Kasumi-1 (cell line): ENCODE measurements at places on chromosomes 6 and 20.

DNA sequence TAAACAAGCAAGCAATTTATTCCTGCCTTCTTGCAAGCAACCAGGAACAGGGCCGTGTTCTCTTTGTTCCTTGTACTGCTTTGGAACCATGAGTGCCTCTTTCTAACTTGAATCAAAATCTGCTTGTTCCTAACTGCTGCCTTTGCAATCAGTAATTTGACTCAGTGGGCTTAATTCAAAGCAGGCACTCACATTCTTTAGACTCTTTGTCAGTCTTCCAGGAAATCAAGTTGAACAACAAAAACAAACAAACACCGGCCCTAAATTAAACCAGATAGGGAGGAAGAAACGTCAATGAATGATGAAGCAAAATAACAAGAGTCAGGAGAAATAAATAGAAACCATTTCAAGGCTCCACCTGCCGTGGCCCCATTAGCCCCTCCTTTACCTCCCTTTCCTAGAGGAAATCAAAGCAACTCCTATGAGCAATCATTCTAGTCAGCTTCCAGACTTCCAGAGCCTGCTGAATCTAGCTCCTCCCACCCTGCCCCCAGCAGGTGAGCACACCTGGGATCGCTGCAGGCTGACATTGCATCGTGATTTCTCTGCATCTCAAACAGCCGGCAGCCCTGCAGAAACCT lies 582.2 kb upstream of the FLRT3 start:
- DNase-seq, result no peak

- no peak for DNase-seq
Observed at GRCh38 chr6:106158816-106159215, 72.7 kb downstream of the PRDM1 start.

DNA sequence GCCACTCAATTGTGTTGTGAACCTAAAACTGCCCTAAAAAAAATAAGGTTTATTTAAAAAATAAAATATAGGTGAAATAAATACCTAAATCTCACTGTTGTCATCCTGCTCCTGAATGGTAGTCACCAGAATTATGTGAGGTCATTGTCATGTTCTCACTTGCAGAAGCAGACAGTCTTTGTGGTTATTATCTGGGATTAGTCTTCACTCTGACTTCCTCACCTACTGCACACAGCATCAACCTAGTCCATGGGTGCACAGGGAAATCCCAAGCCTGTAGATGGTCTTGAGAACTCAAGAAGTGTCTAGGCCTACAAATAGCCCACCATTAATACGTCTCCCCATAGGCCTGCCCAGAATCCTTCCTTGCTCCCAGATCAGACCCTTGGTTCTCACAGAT lies 97.0 kb downstream of the FOXF2 start:
- no peak for DNase-seq

GRCh38 chr6:156942266-156942665 lies 165.1 kb downstream of the ARID1B start:
- no peak for DNase-seq

DNA sequence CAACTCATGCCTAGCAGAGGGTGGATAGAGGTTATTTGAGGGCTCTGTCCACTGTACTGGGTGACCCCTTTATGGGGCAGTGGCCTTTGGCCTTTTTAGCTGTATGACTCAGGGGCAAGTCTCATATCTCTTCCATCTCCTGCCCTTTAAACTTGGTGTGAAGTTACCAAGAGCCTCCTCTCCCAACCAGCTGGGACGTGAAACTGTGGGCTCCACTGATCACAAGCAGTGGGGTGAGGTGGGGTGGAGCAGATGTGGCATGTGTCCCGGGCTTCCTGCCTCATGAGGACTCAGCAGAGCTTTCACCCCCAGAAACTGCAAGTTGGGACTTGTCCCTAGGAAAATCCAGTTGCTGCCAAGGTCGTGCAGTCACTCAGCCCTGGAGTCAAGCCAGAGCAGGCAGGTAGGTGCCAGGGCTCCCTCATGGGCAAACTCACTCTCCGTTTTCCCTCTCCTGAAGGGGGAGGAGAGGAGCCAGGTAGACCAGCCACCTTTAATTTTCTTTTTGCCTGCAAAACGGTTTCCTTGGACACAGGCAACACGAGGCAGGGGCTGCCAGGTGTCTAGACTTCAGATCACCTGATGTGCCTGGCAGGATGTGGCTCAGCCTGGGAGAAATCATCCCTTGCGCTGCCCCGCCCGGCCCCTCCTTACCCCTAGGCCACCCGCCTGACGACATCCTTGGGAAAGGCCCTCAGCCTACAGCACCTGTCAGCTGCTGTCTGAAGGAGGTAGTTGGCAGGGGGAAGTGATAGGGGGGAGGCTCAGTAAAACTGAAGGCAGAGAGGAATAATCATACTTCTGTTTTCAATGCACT lies 4.0 kb downstream of the CDKN1A start:
- peak; percentile 34 for DNase-seq

GRCh38 chr20:24958506-24959385 lies 9.7 kb downstream of the CST7 start:
- no peak for DNase-seq

DNA sequence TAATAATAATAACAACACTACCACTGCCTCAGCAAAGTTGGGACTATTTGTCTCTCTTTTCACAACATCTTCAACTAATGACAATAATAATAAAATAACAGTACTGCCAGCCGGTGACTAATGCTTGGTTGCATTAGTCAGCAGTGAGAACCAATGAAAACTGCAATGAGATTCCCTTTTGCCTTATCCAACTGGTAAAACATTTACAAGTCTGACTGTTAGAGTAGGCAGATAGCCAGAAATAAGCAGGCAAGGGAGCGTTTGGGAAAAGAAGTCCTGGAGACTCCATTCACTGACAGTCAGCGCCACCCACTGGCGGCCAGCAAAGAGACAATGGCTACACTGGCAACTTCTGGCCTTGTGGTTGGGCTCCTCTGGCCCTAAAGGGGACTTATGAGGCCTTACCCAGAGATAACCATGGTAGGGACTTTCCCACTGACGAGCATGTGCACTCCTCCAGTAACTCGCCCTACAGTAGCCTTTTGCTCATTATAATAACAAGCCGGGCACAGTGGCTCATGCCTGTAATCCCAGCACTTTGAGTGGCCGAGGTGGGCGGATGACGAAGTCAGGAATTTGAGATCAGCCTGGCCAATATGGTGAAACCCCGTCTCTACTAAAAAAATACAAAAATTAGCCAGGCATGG lies 3.4 kb upstream of the NSFL1C start:
- peak; percentile 69 for DNase-seq

DNA sequence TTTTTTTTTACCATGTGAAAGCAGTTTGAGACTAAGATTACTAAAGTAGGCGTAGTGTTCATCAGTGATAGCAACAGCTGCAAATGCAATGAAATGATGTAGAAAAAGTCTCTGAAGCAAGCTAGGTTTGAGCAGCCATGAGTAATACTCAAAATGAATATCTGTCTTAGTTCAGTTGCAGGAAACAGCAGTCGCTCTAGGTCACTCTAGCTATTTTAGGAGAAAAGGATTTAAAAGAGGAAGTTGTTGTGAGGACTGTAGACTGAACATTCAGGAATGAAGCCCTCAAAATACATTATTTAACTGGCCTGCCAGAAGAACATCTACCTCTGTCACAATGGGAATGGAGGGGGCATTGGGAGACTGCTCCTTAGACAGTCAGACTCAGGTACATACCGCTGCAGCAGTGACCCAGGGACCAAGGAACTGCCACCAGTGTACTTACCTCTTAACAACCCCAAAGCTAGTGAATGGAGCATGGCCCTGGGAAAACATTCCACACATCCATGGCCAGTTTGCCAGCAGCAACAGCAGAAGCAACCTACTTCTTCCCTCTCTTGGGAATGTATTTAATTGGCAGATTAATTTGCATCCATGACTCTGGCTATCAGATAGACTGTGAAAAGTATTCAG lies 243.0 kb upstream of the KHDRBS2 start:
- DNase-seq, result peak; percentile 97

DNA sequence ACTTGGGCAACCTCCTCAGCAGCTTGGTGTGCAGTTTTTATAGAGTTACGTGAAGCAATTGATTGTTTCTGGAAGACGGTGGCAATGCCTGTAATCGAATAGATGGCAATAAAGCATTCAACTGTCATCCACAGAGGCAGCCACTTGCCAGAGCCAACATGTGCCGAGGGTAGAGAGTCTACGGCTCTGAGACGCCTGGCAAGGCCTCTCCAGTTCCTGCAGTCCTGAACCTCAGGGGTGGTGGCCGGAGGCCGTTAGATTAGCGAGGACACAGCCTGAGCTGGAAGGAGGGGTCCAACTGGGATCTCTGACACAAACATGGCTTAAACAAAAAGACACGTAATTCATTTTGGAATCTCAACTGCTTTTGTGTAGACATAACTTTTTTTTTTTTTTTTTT lies 775 bp upstream of the TTLL2 start:
- no peak for DNase-seq

GRCh38 chr20:62065674-62066338 lies at the start of gene TAF4:
TAF4 (minus strand) TSS chr20:62065881; CDS start chr20:62065810, 71 bp downstream.
- DNase-seq, result peak; percentile 51

DNA sequence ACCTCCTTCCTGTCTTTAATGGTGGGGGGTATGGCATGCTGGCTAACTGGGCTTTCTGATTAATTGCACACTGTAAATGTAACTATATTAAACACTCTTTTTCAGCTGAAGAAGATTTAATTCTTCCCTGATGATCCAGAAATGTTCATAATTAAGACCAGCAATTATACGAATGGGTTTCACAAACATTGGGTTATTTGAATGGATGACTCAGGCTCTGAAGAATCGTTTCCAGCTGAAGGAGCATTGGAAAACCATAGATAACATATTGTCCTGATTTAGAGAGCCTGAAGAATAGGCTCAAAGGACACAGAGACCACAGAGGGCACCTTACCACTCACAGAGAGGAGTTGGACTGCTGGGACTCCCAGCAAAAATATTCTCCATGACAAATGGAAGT lies 130.7 kb upstream of the SSTR4 start:
- DNase-seq, result no peak

GRCh38 chr6:139150920-139151319 lies 16.0 kb downstream of the HECA start:
- DNase-seq, result no peak

DNA sequence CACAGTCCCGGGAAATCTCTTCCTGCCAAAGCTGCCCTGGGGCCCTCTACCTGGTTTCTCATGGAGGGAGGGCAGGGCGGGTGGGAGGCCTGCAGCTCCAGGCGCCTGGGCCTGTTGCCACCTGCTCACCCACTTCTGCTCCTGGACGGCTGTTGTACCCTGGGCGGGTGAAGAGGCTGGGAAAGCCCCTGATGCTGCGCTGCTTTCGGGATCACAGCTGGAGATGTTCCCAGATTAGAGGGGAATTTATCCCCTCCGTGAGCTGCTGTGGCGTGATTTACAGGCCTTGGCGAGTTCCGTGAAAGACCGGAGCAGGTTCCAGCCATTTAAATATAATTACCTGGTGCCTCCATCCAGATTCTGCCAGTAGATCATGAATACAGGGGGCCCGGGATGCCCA lies 12.3 kb upstream of the VSTM2L start:
- no peak for DNase-seq

- no peak for DNase-seq
Observed at GRCh38 chr6:163389354-163389753, 25.2 kb upstream of the QKI start.

DNA sequence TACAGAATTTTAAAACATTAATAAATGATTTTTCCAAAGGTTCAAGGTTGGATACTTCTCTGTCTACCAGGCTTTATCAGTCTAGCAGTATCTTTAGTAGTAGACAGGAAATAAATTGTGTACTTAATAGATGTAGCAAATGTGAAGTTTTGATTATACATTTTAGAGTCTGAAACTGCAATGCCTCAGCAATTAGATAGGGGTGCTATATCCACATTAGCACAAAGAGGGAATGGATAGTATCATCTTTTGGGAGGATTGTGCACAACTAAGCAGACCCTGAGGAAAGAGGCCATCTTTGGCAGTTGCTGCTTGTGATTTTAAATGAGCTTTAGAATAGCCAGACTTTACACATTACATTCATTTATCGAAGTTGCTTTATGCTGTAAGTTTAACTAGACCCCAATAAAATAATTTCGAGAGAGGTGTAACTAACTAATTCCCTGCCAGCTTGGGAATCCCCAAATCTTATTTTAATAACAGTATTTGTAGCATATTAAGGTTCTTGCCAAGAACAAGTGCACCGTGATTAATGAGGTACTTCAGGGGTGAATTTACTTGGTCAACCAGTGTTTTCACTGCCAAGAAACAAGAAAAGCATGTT lies 2.8 kb downstream of the KCNQ5 start:
- peak; percentile 85 for DNase-seq

- no peak for DNase-seq
Observed at GRCh38 chr20:18663932-18664331, 76.1 kb downstream of the DTD1 start.

- DNase-seq, result no peak
Observed at GRCh38 chr6:118100717-118101116, 193.7 kb downstream of the SLC35F1 start.
